ENCODE measurements at places on chromosomes 3 and 15. TPM values are rescaled to one million over a fixed set of nuclear protein-coding genes. Genes with fewer than 3 reads are reported as not detected.

AADAC gene
- total RNA-seq: not detected

FETUB gene
- total RNA-seq: not detected

CYP1A1 gene
- 0.83 TPM for total RNA-seq

TRAT1 gene
- total RNA-seq: 0.86 TPM

CLDN18 gene
- 1.9 TPM for total RNA-seq

SPG21 gene
- total RNA-seq: 65.7 TPM

SPESP1 gene
- total RNA-seq: not detected

CD96 gene
- total RNA-seq: 0.46 TPM

GOLGA8J gene
- total RNA-seq: not detected

RTP3 gene
- not detected for total RNA-seq

CASR gene
- total RNA-seq: 1.0 TPM

TSC22D2 gene
- 20.2 TPM for total RNA-seq

CISH gene
- 1.3 TPM for total RNA-seq

ALDH1L1 gene
- 2.6 TPM for total RNA-seq

KNL1 gene
- total RNA-seq: 1.5 TPM

CTXN2 gene
- total RNA-seq: 0.85 TPM

FBLN2 gene
- 32.2 TPM for total RNA-seq

C3orf70 gene
- 1.9 TPM for total RNA-seq

PARP3 gene
- total RNA-seq: 6.8 TPM

CRYGS gene
- 4.1 TPM for total RNA-seq

TWF2 gene
- 35.9 TPM for total RNA-seq

LOXL1 gene
- total RNA-seq: 8.8 TPM

FXR1 gene
- total RNA-seq: 225 TPM

TRIM42 gene
- total RNA-seq: 0.14 TPM

SUMF1 gene
- 5.0 TPM for total RNA-seq

ANKRD63 gene
- 1.0 TPM for total RNA-seq

SLC22A13 gene
- total RNA-seq: 0.16 TPM

Measured in motor neuron (in vitro differentiated cells).